Stimulated activated CD4-positive, alpha-beta T cell treated with anti-CD3 and anti-CD28 coated beads, Interleukin-15, amount 100 ng/mL, for 24 hours (primary cell): ENCODE measurements at places on chromosomes 2 and 18.

DNA sequence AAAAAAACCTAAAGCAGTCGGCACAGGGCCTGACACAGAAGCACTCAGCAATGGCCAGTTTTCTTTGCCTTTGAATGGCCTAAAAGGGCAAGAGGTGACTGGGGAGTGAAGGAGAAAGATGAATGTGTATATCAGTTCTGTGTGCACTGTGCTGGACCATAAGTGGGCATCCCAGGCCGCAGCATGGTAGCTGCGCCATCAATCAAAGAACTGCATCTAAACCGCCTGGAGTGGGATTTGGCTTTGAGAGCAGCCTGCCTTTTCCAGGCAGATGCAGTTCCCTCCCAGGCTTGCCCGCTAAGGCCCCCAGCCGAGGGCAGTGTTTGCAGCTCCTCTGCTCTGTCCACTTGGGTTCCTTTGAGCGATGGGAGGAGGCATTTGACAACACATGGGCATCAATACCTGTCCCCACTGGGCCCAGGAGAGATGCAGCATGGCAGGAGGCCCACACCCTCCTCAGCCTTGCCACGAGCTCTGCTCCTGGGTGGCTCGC, 144.1 kb downstream of the FAM210A start:
- no peak for DNase-seq

DNA sequence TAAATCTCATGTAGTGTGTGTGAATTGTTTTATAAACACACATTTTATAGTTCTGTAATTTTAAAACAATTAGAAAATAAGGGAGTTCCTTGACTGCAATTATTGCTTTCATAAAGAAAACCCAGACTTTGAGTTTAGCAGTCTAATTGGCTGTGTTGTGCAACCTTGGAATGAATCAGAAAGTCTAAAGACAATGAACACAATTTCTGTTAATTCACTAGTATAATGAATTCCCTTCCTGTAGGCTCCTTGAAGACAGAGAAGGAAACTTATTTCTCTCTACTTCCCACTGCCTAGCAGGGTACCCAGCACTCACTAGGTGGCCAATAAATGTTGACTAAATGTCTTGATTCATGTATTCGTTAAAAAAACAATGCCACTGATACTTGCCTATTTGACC, 79.9 kb downstream of the ANTXR1 start:
- DNase-seq, result no peak

- DNase-seq, result no peak
Observed at GRCh38 chr2:232519581-232520438, at the start of gene PRSS56. Gene PRSS56, plus strand, starts transcription at chr2:232520388. Its CDS starts 211 bp downstream, at chr2:232520599.

- DNase-seq, result no peak
Observed at GRCh38 chr2:105882920-105883435, 138.3 kb downstream of the NCK2 start.

DNA sequence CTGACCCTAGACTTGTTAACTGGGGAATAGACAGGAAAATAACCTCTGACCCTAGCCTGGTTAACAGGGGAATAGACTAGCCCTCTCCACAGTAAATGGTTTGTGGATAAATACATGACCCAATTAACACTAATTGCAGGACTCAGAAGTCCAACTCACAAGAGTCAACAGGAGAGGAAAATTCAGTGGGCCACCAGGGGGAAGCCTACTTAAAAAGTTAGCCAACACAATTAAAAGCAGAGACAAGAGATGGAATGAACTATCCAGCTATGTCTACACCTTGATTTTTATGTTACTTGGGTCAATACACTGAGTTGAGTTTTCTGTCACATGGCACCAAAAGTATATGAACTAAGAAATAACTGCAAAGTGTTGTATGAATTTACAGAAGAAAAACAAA, 158.8 kb upstream of the SLC39A10 start:
- DNase-seq, result peak; percentile 55

DNA sequence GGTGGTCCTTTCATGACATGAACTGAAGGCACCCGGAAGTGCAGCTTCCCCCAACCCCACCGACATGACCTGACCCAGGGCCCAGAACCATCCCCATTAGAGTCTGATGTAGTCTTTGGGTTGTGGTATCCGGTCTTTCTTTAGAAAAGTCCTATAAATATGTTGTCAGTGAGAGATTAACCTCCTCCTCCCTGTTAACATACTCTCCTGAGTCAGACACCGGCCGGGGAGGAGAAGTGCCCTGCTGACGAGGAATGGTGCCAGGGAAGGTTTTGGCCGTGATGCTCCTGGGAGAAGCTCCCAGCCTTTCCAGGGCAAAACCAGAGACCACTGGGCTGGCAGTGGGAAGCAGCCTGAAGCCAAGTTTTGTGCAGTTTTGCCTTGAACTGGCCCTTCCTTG, 109.0 kb downstream of the LAMA3 start:
- DNase-seq, result no peak

GRCh38 chr2:182020286-182021070, 34.8 kb downstream of the PPP1R1C start:
- DNase-seq, result no peak

DNA sequence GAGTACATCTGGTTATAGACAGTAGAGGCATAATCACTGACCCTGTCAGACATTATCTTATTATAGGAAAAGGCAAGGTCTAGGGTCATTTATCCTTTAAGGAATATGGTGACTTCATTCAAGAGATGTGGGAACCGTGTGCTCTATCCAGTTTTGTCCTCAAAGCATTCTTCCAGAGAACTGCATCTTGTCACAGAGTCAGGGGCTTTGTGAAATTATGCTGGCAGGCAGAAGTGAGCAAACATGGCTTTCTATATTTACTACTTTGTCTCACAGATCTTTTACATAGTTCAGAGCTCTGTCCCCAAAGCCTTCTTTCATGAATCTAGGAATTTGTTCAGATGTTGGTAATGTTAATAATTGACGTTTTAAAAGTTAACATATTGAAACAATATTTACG, 177.4 kb downstream of the ASXL3 start:
- no peak for DNase-seq
